Naive thymus-derived CD4-positive, alpha-beta T cell (primary cell): ENCODE measurements at places on chromosomes 5 and 9.

- no peaks in the 10 kb centered on the region for H3K27me3 ChIP-seq
- no peak overlapping the region for H3K27ac ChIP-seq
- DNase-seq = no peak
- H3K4me3 ChIP-seq = no peak overlapping the region
Observed at GRCh38 chr5:157745041-157745456, 1.5 kb downstream of the LSM11 start.

DNA sequence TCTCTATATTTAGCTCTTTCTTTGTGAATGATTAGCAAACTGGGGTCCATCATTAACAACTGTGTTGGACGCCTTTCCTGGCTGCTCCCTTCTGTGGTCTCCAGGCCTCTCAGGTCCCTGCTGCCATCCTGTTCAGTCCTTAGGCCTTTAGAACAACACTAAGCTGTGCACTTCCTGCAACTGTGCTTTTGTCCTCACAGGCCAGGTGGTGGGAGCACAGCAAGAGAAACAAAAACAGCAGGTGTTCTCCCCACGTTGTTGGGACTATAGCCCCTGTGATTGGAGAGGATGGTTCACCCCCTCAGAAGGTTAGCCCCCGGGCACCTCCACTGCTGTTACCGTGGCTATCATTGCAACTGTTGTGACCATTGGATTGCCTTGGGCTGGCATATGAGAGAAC is 41.7 kb upstream of the CLINT1 start:
- no peak overlapping the region for H3K27ac ChIP-seq
- no peak overlapping the region for H3K4me3 ChIP-seq
- no peaks in the 10 kb centered on the region for H3K4me1 ChIP-seq
- no peaks in the 10 kb centered on the region for H3K27me3 ChIP-seq
- no peak for DNase-seq
- no peaks in the 10 kb centered on the region for H3K36me3 ChIP-seq

- no peak overlapping the region for H3K27ac ChIP-seq
- no peak overlapping the region for H3K4me3 ChIP-seq
- no peaks in the 10 kb centered on the region for H3K27me3 ChIP-seq
Observed at GRCh38 chr5:41736641-41737040, 133.6 kb downstream of the OXCT1 start.

- no peak overlapping the region for H3K27ac ChIP-seq
- H3K27me3 ChIP-seq = no peaks in the 10 kb centered on the region
- H3K4me3 ChIP-seq = no peak overlapping the region
- DNase-seq = no peak
Observed at GRCh38 chr5:164326219-164326618, 820.8 kb downstream of the MAT2B start.

- no peaks in the 10 kb centered on the region for H3K36me3 ChIP-seq
- H3K4me1 ChIP-seq = no peaks in the 10 kb centered on the region
- DNase-seq = no peak
- no peaks in the 10 kb centered on the region for H3K27me3 ChIP-seq
- no peak overlapping the region for H3K4me3 ChIP-seq
Observed at GRCh38 chr9:35510754-35511428, 21.0 kb downstream of the RUSC2 start.

GRCh38 chr9:123787416-123787815 is 142.5 kb downstream of the DENND1A start:
- no peaks in the 10 kb centered on the region for H3K27me3 ChIP-seq
- no peak overlapping the region for H3K27ac ChIP-seq
- no peak for DNase-seq

DNA sequence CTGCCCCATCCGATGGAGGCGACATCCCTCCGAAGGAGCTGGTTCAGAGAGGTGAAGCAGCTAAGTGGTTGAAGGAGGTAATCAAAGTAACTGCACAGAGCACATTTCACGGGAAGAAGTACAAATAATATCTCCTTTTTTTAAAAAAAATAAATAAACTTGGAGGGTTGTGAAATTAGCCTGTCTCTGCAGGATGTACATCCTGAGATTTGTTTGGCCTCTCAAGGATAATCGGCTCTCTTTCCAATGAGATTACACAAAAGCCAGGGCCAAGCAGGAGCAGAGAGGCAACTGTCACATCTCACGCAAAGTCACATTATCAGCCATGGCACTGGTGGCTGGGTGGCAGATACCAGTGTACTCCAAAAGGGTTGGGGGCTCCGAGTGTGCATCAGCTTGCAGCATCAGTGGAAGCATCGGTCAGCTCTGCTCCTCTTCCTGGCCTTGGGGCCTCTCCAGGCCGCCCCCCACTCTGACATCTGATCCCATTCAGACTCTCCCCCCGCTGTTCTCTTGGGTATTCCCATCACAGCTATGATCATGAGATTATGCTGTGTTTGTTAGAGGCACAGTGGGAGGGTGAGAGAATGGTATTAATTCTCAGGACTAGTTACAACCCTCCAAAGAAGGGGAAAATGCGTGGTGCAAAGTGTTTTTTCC is 109.9 kb downstream of the UGCG start:
- peaks cover 17% of the 10 kb centered on the region for H3K4me1 ChIP-seq
- DNase-seq = no peak
- no peaks in the 10 kb centered on the region for H3K27me3 ChIP-seq
- no peaks in the 10 kb centered on the region for H3K36me3 ChIP-seq

- no peaks in the 10 kb centered on the region for H3K4me1 ChIP-seq
- no peaks in the 10 kb centered on the region for H3K36me3 ChIP-seq
- H3K27me3 ChIP-seq = no peaks in the 10 kb centered on the region
- no peak overlapping the region for H3K4me3 ChIP-seq
Observed at GRCh38 chr5:177071666-177072385, 14.9 kb upstream of the FGFR4 start.

GRCh38 chr5:55623789-55624188 is 88.3 kb downstream of the SLC38A9 start:
- DNase-seq = no peak
- no peaks in the 10 kb centered on the region for H3K36me3 ChIP-seq
- no peaks in the 10 kb centered on the region for H3K4me1 ChIP-seq
- H3K4me3 ChIP-seq = no peak overlapping the region
- H3K27me3 ChIP-seq = no peaks in the 10 kb centered on the region

- H3K4me1 ChIP-seq = no peaks in the 10 kb centered on the region
- DNase-seq = no peak
- H3K4me3 ChIP-seq = no peak overlapping the region
- H3K27me3 ChIP-seq = no peaks in the 10 kb centered on the region
- H3K36me3 ChIP-seq = no peaks in the 10 kb centered on the region
Observed at GRCh38 chr9:136378170-136379002, 4.9 kb upstream of the CARD9 start.

DNA sequence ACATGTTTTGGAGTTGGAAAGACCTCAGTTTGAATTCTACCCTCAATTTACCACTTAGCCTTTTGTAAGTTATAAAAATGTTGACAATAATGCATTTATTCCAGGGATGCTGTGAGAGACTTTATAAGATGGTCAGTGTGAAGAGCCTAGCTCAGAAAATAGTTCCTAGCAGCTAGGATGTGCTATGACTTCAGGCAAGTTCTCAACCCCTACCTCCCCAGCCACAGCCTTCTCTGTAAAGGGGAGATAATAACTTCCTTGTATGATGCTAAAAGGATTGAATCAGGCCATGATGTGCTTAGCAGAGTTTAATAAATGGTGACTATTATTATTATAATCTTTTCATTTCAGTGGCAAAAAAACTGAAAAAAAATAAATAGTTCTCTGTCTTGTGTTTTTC is 77.6 kb downstream of the ALDH1A1 start:
- H3K4me3 ChIP-seq = no peak overlapping the region
- no peaks in the 10 kb centered on the region for H3K27me3 ChIP-seq
- H3K27ac ChIP-seq = no peak overlapping the region
- DNase-seq = no peak

- no peak overlapping the region for H3K27ac ChIP-seq
- no peak overlapping the region for H3K4me3 ChIP-seq
- no peaks in the 10 kb centered on the region for H3K4me1 ChIP-seq
- H3K27me3 ChIP-seq = no peaks in the 10 kb centered on the region
Observed at GRCh38 chr5:135379046-135379654, 19.9 kb downstream of the MACROH2A1 start.

- H3K27me3 ChIP-seq = peaks cover 23% of the 10 kb centered on the region
- H3K27ac ChIP-seq = no peak overlapping the region
- H3K4me1 ChIP-seq = no peaks in the 10 kb centered on the region
- no peak for DNase-seq
- no peaks in the 10 kb centered on the region for H3K36me3 ChIP-seq
- no peak overlapping the region for H3K4me3 ChIP-seq
Observed at GRCh38 chr9:137136881-137137607, 1.9 kb upstream of the GRIN1 start.
